Left cardiac atrium (tissue), 4 donors: ENCODE measurements at places on chromosomes 16 and 17.

DNA sequence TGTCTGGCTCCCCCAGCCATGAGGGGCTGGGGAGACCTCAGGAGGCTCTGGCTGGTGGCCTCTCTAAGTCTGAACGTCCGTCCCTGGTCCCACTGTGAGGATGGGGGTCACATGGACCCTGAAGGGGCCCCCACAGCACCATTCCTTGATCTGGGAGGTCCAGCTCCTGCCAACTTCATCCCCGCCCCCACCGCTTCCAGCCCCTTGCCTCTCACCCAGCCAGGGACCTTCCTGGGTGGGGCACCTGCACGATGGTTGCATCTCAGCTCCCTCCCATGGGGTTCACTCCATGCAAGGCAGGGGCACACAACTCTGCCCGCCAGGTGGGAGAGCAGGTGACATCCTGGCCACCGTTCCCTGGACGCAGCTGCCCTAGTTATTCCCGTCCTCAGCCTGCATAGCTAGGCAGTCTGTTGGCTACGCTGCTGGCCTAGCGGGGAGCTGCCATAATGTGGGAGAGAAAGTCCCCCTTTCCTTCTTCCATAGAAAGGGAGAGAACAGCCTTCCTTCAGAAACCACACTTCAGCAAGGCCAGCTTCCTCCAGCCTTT is 217.9 kb upstream of the RPL38 start:
- no peak for DNase-seq

DNA sequence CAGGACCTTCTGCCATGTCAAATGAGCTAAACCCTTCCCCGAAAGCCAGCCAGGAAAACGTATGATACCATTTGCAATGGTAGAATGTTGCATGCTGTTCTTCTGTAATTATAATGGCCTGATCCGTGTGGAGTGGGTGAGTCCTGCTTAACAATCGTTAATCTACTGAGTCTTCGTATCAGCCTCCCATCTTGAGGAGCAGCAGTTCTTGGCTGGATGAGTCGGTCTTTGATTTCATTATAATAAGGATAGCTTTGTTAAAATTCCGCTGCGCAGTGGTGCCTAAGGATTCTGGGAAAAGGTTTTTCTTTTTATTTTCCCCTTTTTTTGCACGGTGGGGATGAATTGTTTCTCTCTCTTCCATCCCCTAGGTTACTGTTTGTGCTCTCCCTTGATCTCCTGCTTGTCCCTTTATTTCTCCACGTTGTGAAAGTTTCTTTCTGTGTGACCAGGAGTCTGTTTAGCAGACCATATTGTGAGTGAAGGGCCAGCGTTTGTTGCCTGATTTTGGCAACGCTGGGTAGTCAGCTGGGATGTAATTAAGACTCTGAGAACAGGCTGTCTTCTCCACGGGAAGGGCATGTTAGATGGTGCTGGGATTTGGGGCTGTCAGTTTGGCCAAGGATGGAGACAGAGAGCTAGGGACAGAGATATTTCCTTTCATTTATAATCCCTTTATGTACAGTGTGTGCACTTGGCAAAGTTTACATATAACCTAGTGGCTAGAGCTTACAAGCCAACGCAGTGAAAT is 263.0 kb downstream of the FTO start:
- DNase-seq, result no peak

- DNase-seq, result no peak
Observed at GRCh38 chr16:14322186-14322585, 251.1 kb downstream of the MRTFB start.

DNA sequence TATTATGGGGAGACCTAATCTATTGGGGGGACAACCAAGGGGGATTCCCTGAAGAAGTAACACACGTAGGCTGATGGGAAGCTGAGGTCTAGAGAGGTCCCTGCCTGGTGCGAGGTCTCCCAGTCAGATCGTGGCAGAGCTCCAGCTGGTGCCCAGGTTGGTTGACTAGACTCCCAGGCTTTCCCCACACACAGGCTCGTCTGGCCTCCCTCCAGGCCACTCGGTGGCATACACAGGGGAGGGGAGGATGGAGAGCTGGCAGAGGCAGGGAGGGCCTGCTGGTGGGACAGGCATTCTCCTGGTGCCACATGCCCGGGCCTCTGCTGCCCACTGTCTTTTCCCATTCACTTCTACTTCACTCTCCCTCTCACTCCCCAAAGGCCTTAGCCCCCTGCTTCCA is 8.5 kb upstream of the SOCS3 start:
- no peak for DNase-seq

- DNase-seq, result no peak
Observed at GRCh38 chr17:57471868-57472368, 215.6 kb downstream of the MSI2 start.

- DNase-seq, result no peak
Observed at GRCh38 chr16:55898592-55898991, 23.4 kb upstream of the CES5A start.

DNA sequence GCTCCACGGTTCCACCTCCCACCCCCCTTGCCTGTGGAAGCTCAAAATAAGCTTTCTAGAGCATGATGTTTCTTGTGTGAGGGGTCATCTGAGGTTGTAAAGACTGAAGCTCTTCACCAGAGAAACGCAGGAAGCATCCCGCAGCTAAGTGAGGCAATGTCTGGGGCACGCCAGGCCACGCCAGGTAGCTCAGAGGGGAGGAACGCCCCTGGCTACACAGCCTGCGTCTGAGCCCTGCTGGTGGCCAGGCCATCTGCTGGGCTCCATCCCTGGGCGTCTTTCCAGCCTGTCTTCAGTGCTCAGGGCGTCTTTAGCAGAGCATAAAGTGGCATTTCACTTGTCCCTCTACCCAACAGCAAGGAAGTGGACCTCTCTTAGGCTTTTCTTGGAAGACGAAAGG is 15.2 kb downstream of the SOCS3 start:
- DNase-seq, result no peak

DNA sequence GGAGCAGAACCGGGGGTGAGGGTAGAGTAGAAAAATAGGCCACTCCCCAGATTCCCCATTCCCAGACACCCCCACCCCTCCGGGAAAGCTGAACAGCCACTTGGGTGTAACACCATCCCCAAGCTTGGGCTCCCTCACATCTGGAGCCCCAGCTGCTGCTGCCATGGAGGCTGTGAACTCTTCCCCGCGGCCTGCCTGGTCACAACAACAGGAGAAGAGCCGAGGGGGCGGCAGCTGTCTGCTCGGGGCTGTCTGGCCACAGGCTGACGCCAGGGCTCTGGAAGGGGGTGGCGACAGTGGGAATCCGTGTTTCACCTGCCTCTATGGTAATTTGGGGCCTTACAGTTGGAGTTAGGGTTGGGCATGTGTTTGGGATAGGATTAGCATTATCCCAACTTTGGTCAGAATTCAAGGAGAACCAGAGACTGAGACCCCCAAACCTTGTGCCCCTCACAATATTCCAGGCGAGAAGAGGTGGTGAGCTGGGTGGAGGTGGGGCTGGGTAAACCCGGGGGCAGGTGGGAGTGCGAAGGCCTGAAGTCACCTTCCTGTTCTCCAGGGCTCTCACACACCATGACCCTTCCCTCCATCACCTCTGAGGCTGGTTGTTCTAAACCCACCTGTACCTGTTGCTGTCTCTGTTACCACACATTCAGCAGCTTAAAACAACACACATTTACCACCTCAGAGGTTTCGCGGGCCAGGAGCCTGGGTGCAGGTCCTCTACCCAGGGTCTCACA is 29.7 kb upstream of the NXPH3 start:
- no peak for DNase-seq

DNA sequence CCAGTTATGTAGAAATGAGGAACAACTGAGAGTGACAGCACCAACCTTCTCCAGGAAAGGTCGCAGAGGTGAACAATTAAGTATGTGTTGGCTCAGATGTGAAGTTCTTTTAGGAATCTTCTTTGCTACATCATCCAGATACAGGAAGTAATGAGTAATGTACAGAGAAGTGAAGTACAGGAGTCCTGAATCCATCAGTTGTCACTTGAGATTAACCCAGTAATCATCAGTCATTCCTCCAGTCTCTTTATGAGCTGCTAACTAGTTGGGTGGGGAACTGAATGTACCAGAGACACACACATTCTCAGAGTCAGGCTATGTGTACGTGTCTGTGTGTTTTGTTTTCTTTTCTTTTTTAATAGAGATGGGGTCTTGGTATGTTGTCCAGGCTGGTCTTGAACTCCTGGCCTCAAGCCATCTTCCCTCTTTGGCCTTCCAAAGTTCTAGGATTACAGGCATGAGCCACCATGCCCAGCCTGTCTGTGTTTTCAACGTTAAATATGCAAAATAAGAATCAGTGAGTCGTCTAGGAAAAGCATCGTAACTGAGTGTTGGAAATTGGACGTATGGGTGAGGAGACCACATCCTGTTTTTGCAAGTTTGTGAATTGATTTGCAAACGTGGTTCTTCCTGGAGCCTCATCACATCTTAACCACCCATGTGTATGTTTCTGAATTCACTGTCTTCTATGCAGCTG is 19.9 kb downstream of the ZNF200 start:
- DNase-seq, result no peak

GRCh38 chr17:29615048-29615385 is 7.7 kb downstream of the CORO6 start:
- DNase-seq, result peak; percentile 49

- DNase-seq, result peak; percentile 80
Observed at GRCh38 chr16:89721546-89722391, 432 bp downstream of the ZNF276 start.

- DNase-seq, result no peak
Observed at GRCh38 chr17:79401704-79402674, 208.9 kb downstream of the RBFOX3 start.

DNA sequence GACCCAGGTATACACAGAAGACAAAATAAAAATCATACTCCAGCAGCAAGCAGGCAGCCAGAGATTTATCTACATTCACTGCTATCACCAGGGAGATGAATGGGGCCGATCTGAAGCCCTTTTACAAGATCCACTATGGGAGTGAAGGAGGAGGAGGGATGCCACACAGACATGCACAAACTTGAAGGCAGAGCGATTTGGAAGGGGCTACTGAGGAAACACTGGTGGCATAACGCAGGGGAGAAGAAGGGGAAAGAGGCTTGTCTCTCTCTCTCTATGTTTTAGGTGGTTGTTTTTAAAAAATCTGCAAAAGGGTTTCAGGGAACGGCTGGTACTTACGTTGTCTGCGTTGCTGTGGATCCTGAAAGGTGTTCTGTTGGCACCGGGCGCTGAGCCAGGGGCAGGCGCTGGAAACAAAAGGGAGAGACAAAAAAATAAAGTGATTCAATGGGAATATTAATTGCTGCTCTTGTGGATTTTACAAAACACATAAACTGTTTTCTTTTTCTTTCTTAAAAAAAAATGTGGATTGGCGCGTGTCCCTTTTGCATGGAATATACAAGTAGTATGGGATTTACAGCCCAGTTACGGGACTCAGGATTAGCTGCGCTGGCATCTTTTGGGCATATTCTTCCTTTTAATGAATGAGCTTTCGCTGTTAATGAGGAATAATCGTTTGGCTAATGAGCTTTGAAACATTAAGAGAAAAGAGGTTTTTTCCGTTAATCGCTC is 255.3 kb upstream of the PMFBP1 start:
- no peak for DNase-seq

DNA sequence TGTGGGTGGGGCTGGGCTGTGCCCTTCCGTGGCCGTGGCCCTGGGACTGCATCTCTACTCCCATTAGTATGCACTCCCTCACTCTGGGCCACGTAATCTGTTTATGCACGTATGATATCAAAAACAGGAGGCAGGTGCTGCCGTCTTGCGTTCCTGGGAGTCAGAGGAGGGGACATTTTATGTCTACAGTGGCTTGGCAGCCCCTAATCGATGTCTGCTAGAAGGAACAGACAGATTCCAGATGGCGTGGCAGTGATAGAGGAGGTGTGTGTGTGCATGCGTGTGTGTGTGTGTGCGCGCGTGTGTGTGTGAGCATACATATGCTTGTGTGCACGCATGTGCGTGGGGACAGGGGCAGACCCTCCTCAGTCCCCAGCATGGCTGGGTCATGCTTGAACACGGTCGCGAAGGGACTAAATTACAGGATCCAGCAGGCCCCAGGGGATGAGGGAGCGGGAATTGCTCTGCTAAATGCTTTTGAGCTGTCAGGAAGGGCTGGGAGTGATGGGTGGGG is 44.7 kb downstream of the SREBF1 start:
- DNase-seq, result no peak

- no peak for DNase-seq
Observed at GRCh38 chr17:28846231-28846630, 3.6 kb upstream of the FAM222B start.

- DNase-seq, result no peak
Observed at GRCh38 chr16:77376358-77376757, 58.5 kb downstream of the ADAMTS18 start.

GRCh38 chr17:20127360-20128035 is 118.3 kb downstream of the SPECC1 start:
- no peak for DNase-seq

DNA sequence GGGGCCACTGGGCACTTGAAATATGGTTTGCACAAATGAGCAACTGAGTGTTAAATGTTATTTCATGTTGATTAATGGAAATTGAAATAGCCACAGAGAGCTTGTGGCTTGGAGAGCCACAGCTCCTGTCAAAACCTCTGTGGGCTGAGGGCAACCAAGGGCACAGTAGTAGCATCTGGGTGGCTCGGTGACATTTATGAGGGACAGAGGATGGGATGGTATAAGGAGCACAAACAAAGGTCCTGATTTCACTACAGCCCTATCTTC is 215.9 kb downstream of the SOX9 start:
- no peak for DNase-seq

DNA sequence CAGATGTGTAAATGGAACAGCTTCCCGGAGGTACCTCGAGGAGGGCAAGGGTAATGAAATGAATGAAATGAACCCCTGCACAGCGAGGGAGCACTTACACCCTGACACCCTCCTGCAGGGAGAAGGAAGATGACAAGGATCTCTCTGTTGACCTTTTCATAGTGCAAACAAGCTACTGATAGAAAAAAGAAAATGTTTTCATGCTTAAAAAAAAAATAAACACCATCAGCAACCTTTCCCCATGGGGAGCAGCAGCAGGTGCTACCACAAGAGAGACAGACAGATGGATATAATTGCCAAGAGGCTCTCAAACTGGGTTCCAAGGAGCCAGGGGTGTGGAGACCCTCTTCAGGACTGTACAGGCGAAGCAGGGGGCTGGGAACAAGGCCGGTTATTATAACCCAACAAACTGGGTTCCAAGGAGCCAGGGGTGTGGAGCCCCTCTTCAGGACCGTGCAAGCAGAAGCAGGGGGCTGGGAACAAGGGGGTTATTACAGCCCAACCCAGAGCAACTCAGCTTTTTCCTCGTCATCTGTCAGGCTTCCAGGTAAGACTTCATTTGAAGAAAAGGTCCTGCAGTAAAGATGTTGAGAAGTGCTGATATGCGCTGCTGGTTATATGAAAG is 718 bp upstream of the RPH3AL start:
- no peak for DNase-seq

GRCh38 chr16:86018487-86018886 is 119.5 kb downstream of the IRF8 start:
- DNase-seq, result peak; percentile 53
